GM13976 (cell line): ENCODE measurements at places on chromosomes 16 and 17.
A peak's percentile ranks its signal among the peaks of the same experiment; 100 is the strongest.

DNA sequence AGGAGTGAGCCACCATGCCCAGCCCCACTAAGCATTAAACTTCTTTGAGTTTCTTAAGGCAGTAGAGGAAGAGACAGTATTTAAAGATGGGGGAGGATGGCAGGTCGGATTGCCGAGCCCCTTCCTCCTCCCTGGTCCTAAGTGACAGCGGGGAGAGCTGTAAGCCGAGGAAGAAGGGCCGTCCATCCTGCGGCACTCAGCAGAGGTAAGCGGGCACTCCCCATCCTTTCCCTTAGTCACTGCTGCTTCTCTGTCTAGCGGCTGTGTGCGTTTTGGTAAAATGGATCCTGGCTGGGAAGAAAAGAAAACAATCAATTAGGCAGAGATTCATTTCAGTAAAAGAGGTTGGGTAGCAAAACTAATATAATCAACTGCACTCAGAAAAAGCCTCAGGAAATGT, 13.9 kb downstream of the DNAAF1 start:
- no peak for DNase-seq

DNA sequence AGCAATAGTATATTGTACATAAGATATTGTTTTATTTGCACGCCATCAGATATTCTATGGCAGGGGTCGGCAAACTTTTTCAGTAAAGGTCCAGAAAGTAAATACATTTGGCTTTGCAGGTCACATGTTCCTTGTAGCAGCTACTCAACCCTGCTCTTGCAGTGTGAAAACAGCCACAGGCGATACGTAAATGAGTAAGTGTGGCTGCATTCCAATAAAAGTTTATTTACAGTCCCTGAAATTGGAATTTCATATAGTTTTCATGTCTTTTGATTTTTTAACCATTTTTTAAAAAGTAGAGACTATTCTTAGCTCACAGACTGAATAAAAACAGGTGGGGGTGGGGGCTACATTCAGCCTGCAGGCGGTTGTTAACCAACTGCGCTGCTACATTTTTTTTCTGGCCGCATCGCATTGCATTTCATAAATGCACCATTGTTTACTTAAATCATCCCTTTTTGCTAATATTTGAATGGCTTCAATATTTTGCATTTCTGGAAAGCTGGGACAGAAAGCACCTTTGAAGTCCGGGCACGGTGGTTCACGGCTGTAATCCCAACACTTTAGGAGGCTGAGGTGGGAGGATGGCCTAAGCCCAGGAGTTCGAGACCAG, 50.5 kb upstream of the HAPSTR1 start:
- no peak for DNase-seq

DNA sequence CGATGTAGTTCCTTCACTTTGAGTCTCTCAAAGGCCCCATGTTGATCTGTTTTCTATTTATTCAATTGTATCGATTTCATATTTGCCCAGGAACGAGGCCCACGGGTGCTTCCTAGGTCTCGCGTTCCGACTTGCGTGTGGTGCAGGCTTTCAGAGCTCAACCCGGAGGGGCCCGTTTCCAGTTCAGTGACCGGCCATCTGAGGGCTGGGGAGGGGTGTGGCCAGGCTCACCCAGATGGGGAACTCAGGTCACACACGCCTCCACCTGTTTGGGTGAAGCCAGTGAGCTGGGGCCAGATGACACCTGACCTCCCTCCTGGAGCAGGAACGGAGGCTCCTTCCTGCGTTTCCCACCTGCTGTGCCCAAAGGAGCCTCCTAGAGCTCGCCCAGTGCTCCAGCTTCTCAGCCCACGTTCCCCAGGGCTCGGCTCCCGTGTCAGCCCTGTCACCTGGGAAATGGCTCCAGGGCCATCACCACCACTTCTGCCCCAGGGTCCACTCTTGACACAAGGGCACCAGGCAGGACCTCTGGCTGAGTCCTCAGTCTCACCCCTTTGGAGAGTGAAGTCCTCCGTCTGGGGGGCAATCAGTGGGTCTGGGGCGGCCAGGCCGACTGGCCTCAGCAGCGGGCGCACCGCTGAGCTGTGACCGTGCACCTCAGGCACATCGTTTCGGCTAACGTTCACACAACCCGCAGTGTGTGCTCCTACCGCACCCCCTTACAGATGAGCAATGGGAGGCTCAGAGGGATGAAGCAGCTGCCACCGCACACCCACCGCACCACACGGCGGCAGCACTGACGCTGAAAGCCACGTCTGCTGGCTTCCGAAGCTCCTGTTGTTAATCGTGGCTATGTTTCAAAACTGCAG, 18.0 kb downstream of the FOXF1 start:
- DNase-seq, result no peak

DNA sequence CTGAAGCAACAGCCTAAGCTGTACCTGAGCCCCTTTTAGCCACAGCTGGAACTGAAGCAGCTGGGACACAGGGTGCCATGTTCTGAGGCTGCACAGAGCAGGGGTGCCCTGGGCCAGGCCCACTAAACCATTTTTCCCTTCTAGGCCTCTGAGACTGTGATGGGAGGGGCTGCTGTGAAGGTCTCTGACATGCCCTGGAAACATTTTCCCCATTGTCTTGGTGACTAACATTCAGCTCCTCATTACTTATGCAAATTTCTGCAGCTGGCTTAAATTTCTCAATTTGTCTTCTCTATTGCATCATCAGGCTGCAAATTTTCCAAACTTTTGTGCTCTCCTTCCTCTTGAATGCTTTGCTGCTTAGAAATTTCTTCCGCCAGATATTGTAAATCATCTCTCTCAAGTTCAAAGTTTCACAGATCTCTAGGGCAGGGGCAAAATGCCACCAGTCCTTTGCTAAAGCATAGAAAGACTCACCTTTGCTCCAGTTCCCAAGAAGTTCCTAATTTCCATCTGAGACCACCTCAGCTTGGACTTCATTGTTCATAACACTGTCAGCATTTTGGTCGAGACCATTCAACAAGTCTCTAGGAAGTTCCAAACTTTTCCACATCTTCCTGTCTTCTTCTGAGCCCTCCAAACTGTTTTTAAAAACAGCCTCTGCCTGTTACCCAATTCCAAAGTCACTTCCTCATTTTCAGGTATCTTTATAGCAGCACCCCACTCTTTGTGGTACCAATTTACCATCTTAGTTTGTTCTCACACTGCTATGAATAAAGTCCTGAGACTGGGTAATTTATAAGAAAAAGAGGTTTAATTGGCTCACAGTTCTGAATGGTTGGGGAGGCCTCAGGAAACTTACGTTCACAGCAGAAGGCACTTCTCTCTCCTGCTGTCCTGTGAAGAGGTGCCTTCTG, 49.8 kb downstream of the TMEM100 start:
- no peak for DNase-seq

GRCh38 chr17:29713626-29714025, 90.9 kb upstream of the CORO6 start:
- peak; percentile 40 for DNase-seq

GRCh38 chr16:73145166-73145880, 97.4 kb upstream of the ZFHX3 start:
- no peak for DNase-seq

DNA sequence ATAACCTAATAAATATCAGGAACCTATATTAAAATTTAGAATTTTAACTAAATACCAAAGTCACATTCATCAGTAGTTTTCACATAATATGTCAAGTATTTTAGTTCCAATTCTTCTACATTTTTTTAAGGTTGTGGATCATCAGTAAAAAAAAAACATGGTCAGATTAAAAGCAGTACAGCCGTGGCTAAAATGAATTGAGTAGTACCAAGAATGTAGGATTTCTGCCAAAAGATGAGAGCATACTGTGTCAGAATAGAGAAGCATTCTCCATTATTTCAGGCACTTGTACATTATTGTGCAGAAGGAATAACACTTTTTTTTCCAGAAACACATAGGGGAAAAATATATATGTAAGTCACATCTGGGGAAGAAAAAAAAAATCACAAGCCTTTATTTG, 1176.1 kb downstream of the CDH11 start:
- DNase-seq, result no peak

DNA sequence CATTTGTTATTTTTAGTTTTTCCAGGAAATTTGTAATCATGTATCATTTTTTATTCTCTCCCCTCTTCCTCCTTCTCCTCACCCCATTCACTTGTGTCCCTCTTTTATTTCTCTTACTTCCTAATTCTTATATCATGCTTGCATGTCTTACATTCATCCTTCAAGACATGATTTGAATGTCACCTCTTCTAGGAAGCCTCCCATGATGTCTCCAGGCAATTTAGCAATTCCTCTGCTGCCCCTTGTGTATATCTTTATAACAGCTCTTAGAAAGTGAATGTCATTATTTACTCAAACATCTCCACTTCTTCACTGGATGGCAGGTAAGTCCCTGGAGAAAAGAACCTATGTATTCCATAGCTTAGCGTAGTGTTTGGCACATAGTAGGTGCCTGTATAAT, 7.8 kb downstream of the HNF1B start:
- DNase-seq, result no peak

DNA sequence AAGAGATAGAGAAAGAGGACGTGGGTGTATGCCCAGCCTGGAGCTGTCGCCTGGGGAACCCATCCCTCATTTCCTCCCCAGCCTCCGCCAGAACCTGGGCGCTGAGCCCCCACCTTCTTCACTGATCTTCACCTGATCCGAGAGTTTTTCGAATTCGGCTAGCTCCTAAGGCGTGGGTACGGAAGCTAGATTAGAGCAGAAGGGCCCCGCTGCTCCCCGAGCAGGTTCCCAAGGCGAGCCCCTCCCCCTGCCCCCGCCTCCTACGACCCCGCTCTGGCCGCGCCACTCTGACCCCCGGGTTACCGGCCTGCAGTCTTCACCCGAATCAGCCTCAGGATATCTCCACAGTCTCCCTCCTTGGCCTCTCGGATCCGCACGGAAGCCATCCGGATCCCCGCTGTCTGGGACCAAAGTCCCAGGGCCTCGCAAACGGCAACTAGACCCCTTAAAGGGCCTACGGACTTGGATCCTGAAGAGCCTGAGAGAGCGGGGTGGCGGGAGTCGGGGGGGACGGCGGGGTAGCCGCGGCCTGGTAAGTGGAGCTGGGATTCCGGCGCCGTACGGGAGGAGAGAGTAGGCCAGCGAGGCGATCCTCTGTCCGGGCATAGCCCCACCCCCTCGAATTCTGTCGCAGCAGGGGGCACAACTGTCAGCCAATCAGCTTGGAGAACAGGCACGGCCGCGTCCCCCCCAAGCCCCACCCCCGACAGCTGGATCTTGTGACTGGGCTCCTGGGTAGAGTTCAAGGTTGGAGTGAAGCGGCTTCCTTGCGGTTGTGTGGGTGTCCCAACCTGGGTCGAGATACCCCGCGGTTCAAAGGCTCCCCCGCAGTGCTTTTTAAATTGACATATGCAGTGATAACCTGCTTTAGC, at the start of gene SAT2:
TSS of gene SAT2 (minus strand) at position 572 of the 872 bp plus-strand sequence. CDS start at position 386, 186 bp downstream.
- peak; percentile 99 for DNase-seq

GRCh38 chr17:80691784-80692183, 147.1 kb downstream of the RPTOR start:
- no peak for DNase-seq

DNA sequence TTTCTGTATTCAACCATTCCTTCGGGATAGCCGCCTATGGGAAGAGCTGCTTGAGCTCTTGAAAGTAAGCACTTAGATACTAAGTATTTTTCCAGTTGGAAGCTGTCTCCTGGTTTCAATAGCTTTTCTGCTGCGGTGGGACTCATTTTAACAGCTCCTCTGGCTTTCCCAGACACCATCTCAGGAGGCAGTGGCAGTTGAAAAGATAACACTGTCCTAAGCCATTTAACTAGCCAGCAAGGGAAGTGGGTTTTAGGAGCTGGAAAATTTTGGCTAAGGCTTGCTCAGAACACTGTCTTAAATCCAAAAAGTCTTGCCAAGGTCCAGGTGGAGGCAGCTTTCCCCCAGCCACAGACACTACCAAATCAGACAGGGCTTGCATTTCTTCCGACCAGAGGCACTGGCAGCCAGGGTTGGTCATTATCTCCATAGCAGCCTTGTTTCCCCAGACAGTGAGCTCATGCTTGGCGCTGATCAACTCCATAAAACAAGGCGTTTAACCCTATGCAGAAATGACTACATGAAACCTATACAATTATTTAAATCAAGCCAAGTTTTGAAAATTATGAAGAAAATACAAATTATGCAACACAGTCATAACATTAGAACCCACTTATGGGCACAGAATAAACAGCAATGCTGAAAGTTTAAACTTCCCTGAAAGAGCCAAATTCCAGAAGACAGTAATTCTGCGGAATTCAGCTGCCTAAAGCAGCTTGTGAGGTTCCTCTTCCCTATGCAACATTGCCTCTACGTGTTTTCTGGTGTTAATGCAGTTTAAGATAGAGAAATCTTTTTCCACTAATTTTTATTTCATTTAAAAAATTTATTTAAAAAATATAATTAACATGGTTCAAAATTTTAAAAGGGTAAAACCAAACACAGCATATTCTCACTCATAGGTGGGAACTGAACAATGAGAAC, 25.0 kb downstream of the GABARAPL2 start:
- DNase-seq, result no peak

- no peak for DNase-seq
These were observed 3.4 kb downstream of the NPB start for GRCh38 chr17:81905424-81905875.

DNA sequence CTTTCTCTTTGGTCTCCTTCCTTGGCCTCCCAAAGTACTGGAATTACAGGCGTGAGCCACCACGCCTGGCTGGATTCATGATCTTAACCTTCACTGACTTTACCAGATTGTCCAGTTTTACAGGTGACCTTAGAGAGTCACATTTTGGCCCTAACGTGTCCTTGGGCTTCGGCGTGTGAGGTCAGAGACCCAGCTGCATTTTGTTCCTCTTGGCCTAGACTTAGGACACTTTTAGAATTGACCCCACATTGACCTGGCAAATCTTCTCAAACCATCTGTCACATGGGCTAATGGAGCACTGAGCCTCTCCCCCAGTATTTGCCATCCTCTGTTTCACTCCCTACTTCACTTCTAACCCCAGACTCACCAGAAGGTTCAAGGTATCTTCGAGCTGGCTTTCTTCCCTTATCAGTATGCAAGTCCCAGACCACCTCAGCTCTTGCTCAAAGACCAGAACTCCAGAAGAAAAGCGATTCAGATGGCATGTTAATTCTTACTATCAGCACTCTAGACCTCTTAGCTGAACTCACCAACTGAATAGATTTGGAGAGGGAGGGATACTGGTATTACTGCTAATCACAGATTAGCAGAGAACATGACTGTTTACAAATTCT, 1.7 kb upstream of the CYTH1 start:
- no peak for DNase-seq

DNA sequence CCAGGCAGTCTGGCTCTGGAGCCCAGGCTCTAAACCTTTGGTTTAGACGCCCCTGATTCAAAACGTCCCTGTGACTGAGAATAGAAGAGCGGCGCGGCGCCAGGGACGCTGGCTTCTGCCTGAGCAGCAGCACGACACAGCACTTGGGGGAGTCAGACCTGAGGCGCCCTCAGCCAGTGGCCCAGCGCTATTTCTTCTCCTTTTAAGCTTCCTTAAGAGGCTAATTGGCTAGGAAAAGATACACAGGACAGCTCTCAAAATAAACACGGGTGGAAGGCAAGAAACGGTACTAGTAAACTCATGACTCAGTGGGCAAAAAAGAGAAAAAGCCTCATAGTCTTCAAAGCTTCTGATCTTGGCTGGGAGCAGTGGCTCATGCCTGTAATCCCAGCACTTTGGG, 34.9 kb downstream of the GTF3C1 start:
- no peak for DNase-seq

GRCh38 chr16:53695070-53695469, 8.6 kb downstream of the RPGRIP1L start:
- DNase-seq, result no peak

- DNase-seq, result no peak
These were observed 124.9 kb downstream of the METRNL start for GRCh38 chr17:83204230-83204725.

- no peak for DNase-seq
These were observed 96.7 kb downstream of the SOCS1 start for GRCh38 chr16:11159282-11159681.
